ENCODE measurements at places on chromosomes 4 and X.

- DNase-seq, result no peak
Observed at GRCh38 chr4:87557348-87557747, 28.2 kb upstream of the SPARCL1 start.

- no peak for DNase-seq
Observed at GRCh38 chr4:8123870-8124269, 34.7 kb downstream of the ABLIM2 start.

DNA sequence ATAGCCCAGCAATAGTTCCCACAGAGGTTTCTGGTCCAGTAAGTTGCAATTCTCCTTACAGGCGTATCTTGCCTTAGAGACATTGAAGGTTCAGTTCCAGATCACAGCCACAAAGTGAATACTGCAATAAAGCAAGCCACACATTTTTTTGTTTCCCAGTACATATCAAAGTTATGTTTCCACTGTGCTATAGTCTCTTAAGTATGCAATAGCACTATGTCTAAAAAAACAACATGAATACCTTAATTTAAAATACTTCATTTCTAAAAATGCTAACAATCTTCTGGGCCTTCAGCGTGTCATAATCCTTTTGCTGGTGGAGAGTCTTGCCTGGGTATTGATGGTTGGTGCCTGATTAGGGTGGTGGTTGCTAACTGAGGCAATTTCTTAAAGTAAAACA lies 659.1 kb downstream of the GRID2 start:
- no peak for DNase-seq

- no peak for DNase-seq
Observed at GRCh38 chr4:115664285-115664684, 550.9 kb upstream of the NDST4 start.

DNA sequence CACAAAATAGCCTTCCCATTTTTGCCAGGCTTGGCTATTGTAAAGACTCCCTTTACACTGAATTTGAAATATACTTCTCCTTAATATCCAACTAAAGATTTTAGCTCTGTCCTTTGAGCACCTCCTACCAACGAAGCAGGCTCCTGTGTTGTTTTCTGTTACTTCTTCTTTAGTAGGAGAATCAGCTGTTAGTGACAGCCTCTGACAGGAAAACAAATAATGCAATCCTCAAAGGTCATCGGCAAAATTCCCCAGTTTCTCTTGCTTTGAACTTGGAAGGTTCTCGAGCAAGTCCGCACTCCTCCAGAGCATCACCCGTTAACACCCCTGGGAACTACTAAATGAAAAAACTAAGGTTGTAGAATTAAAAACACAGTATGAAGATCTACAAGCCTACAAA lies 66.9 kb downstream of the MANBA start:
- no peak for DNase-seq

GRCh38 chr4:72376901-72377300 lies 192.1 kb downstream of the ADAMTS3 start:
- no peak for DNase-seq

DNA sequence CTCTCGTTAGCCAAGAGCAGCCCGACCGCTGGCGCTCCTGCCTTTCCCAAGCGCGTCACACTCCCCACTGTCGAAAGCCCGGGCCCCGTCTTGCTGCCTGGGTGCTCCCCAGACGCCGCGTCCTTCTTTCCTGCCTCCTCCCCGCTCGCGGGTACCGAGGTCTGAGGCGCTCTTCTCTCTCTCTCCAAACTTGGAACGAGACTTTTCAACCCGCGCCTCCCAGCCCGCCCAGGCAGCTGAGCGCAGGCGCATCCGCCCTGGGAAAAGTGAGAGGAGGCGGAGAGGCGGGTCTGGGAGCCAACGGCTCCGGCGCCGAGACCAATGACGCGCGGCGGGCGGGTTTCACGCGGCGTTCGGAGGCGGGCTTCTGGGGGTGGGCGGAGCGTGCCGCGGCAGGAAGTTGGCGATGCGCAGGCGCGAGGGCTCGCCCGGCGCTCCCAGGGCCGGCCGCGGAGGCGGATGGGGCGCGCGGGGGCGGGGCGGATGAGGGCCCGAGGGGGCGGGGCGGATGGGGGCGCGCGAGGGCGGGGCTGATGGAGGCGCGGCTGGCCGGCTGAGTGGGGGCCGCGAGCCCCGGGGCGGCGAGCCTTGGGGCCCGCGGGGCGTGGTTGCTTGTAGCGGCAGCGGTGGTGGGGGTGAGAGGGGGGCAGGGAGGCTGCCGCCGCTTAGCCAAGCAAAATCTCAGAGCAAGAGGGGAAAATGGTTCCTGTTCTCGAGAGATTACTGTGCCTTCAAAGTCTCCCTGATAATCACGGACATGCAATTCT lies at the start of gene RBBP7:
TSS of gene RBBP7 (minus strand) at position 268 of the 767 bp plus-strand sequence. CDS start 309 bp downstream, outside the sequence.
- peak; percentile 79 for DNase-seq

GRCh38 chrX:15598026-15598425 lies 2.7 kb downstream of the ACE2 start:
- no peak for DNase-seq

DNA sequence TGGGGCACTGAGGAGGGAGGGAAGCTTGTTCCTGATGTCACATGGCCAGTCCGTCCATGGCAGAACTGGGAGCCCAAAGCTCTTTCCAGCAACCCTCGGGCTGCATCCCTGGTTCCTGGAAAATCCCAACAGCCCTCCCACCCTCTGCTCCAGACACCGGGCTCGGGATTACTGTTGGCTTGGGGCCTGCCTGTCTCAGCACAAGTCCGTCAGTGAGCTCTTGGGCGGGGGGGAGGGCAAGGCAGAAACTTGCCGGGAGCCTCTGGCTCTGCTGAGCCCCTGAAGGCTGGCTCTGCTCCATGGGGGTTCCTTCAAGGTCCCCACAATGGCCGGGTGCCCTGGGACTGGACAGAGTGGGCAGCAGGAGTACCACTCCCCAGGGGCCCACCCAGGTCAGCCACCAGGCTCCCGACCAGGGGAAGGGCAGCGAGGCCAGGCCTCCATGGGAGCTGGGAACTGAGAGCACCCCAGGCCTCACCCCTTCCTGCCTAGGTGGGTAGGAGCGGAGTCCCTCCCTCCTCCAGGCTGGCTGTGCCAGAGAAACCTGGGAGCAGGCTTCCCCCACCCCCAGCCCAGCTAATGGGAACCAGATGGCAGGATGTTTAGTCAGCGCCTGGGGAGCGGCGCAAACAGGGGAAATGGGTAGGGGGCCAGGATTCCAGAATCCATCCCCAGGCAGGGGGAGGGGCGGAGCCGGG lies 6.4 kb upstream of the HAUS7 start:
- DNase-seq, result peak; percentile 55

DNA sequence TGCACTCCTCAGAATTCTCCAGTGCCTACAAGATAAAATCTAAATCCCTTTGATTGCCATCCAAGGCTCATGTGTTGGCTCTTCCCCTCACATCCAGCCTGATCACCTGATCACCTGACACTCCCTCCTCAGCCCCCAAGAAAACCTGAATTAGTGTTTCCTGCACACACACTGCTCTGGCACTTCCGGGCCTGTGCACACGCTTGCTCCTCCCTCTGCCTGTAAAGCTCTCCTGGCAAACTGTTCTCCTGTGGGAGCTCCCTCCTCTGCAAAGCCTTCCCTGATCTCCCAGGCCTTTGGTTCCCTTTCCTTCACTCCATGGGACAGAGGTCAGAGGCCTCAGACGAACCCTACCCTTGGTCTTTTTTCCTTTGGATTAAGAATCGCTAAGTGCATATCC lies 19.9 kb downstream of the PHKA2 start:
- DNase-seq, result no peak

DNA sequence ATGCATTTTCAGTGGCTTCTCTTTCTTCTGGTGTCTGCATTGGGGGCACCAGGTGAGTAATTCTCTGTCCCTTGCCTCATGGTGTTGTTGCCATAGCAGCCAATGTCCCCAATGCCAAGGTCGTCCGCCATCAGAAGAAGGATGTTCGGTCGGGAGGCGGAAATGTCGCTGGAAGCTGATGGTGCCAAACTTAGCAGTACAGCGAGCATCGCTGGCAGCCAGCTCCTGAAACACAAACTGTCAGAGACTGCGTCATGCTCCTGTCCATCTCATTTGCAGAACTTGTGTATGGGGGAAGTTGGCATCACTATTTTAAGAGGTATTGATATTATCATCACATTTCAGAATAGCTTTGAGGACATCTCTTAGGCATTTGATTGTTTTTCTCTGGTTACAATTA lies 29.1 kb upstream of the ARSD start:
- DNase-seq, result no peak

- DNase-seq, result peak; percentile 70
Observed at GRCh38 chr4:150385606-150386005, 196.3 kb upstream of the MAB21L2 start.

- DNase-seq, result no peak
Observed at GRCh38 chr4:7678318-7678852, 243.7 kb upstream of the PSAPL1 start.

GRCh38 chrX:47091149-47091775 lies 13.0 kb downstream of the RGN start:
- DNase-seq, result no peak

DNA sequence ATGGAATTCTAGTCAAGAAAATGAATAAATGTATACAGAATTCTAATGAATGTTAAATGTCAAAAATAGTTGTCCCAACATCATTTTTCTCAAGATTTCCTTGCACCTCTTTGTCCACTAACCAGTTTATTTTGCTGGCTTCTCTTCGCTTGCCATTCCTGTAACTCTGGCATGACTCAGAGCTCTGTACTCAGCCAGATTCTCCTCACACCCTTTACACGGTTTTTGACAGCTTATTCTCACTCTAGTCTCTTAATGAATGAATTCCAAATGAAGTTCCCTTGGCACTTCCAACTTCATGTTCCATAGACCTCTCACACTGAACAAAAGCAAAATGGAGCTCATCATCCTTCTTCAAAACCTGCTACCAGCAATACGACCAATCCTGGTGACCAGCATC lies 419.3 kb upstream of the SLIT2 start:
- no peak for DNase-seq

GRCh38 chrX:131068945-131069719 lies 11.0 kb downstream of the ARHGAP36 start:
- DNase-seq, result peak; percentile 63

DNA sequence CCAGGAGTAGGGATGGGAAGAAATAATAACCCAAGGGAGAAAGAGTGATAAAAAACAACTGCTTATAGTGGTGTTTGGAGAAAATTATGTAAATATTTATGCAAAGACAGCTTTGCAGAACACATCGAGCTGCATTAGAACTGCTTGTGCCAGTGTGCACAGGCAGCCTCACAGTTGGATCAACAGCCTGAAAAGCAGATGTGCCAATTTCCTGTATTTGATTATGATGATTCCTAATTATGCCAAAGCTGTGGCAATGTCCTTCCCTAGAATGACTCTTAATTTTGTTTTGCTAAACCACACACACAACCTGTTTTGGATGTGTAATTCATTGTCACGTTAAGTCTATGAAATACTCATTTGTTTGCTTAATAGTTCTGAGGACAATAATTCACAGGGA lies 30.6 kb upstream of the ANTXR2 start:
- peak; percentile 72 for DNase-seq

- no peak for DNase-seq
Observed at GRCh38 chr4:96523611-96524010, 683.7 kb downstream of the PDHA2 start.

DNA sequence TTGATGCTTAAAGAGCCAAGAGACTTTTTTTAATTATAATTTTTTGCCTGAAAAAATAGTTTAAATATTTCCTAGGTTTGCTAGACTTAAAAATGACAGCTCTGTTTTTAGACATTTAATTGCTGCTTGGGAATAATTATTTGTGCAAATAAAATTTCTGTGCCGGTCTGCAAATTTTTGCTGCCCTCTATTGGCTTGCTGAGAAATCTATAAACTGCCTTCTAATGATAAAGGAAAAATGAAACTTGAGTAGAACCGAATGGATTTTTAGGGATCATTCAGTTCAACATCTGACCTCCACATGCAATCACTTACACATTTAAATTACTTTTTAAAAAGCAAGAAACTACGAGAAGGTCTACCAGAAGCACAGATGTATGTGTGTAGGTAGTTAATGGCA lies 434.0 kb downstream of the FAM133A start:
- no peak for DNase-seq

DNA sequence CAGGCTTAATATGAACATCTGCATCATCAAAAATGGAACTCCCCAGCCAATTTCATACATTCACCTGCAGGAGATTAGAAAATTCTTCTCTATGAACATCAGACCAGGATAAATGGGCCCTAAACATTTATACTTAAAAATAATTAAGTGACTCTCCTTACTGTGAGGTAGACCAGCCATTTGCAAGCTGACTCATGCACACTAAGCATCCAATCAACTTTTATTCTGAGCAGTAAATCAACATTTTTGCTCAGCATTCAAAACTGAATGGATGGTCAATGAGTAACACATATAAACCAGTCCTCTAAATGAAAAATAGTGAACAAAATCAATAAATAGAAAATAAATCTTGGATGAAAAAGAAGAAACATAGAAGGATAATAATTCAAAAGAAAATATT lies 19.9 kb upstream of the PCDH10 start:
- no peak for DNase-seq

GRCh38 chr4:147117431-147117830 lies 171.8 kb upstream of the TTC29 start:
- no peak for DNase-seq

- DNase-seq, result no peak
Observed at GRCh38 chr4:74111990-74112389, 13.0 kb upstream of the CXCL2 start.

- DNase-seq, result no peak
Observed at GRCh38 chr4:121100093-121100775, 27.9 kb upstream of the NDNF start.

DNA sequence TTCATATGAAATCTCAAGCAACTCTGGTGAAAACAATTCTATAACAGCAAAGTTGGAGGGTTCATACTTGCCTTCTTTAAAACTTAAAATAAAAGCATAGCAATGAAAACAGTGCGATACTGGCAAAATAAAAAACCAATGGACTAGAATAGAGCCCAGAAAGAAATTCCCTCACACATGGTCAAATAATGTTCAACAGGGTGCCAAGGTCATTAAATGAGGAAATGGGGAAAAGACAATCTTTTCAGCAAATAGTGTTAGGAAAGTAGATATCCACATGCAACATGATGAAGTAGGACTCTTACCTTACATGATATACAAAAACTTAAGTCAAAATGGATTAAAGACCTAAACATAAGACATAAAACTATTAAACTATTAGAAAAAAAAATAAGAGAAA lies 970.2 kb upstream of the AGA start:
- DNase-seq, result no peak

DNA sequence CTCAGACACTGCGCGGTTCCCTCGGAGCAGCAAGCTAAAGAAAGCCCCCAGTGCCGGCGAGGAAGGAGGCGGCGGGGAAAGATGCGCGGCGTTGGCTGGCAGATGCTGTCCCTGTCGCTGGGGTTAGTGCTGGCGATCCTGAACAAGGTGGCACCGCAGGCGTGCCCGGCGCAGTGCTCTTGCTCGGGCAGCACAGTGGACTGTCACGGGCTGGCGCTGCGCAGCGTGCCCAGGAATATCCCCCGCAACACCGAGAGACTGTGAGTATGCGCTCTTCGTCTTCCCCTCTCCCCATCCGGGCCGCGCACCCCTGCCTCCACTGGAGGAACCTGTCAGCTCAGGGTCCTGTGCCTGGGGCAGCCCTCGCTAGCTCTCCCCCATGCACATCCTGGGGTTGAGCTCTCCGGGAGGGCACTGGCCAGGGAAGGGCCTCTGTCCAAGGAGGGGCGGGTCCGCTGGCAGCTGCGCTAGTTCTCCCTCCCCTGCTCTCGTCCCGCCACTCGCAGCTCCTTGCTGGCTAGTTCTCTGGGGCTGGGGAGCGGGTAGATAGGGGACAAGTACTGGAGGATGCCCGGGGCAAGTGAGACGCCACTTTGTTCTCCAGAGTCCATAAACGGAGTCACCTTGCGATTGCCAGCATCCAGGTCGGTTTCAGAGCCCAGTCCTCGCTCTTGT lies 2.2 kb downstream of the SLIT2 start:
- peak; percentile 62 for DNase-seq
